ENCODE measurements at places on chromosomes 3 and 15.

GRCh38 chr3:99896482-99896881 is 78.8 kb downstream of the CMSS1 start:
- peak; percentile 24 for DNase-seq

DNA sequence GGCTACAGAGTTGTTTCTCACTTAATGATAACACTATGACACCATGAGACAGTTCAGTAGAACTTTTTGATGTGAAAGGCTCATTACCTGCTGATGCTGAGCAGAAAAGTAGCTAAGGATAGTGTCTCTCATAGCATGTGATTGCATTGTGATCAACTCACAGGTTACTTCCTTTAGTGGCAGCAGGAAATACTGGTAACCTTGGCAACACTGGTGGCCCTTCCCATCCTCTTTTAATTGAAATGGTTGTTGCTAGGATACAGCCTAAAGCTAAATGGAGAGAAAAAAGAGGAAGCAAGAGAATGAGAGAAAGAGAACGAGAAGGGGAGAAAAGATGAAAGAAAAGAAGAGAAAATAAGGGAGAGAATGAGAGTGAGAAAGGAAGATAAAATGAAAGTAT is 204.7 kb upstream of the GAP43 start:
- no peak for DNase-seq

DNA sequence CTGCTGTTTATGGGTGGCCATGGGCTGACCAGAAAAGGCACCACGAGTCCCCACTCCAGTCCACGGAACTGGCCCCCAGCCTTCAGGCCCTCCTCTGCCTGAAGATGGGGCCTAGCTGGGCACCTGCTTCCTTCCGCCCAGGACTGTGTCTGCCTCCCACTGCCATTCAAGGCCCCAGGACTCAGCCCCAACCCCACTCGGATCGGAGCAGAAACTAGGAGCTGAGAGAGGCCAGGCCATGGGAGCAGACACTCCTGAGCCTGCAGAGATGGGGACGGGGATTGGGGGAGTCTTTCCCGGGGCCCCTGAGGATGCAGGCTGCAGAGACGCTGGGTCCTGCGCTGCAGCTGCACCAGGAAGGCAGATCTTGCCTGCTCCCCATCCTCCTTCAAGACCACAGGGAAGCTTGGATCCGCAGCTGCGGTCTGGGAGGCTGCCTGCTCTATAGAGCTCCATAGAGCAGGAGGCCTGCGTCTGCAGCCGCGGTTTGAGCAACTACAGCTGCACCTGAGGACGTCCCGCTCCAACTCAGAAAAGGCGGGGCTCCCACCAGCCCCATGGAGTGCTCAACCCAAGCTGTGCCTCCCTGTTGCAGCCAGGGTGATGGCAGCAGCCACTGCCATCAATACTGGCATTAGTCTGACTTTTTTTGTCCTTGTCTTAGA is 383.9 kb upstream of the TMCO5A start:
- DNase-seq = no peak

DNA sequence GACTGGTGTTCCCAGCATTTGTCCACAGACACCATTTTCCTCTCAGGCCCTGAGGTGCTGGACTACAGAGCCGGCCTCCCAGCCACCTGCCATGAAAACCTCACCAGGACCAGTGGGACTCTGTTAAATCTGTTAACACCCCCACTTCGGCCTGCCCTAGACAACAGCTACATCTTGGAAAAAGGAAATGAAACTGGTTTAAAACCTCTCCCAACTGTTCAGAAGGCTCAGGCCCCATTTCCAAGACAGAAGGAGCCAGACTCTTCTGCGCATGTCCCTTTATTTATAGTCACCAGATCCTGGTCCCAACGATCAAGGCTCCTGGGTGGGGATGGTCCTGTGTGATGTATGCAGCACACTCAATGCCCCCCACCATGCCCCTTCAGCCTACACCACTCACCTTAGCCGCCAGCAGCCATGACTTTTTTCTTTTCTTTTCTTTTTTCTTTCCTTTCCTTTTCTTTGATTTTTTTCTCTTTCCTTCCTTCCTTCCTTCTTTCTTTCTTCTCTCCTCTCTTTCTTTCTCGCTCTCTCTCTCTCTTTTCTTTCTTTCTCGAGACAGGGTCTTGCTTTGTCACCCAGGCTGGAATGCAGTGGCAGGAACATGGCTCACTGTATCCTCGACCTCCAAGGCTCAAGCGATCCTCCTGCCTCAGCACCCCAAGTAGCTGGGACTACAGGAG is 25.5 kb upstream of the FLNB start:
- DNase-seq = no peak

DNA sequence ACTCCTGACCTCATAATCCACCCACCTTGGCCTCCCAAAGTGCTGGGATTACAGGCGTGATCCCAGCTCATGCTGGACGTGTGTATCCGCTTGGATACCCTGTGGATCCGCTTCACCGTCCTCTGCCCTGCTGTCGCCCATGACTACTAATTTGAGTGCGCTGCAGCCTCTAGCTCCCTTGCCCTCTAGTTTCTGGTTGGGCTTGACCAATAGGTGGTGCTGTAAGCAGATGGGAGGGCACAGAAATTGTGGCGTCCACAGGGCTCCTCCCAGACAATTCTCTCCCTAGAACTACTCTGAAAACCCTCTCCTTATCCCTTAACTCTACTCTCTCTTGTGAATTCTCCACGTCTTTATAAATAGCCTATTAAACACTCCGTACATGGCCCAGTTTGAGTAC is 36.2 kb downstream of the ZPLD1 start:
- DNase-seq = peak; percentile 7

- DNase-seq = no peak
Measured at GRCh38 chr15:56353119-56353518, 12.1 kb upstream of the TEX9 start.

GRCh38 chr3:169914321-169914720 is 2.9 kb downstream of the SAMD7 start:
- DNase-seq = peak; percentile 23

DNA sequence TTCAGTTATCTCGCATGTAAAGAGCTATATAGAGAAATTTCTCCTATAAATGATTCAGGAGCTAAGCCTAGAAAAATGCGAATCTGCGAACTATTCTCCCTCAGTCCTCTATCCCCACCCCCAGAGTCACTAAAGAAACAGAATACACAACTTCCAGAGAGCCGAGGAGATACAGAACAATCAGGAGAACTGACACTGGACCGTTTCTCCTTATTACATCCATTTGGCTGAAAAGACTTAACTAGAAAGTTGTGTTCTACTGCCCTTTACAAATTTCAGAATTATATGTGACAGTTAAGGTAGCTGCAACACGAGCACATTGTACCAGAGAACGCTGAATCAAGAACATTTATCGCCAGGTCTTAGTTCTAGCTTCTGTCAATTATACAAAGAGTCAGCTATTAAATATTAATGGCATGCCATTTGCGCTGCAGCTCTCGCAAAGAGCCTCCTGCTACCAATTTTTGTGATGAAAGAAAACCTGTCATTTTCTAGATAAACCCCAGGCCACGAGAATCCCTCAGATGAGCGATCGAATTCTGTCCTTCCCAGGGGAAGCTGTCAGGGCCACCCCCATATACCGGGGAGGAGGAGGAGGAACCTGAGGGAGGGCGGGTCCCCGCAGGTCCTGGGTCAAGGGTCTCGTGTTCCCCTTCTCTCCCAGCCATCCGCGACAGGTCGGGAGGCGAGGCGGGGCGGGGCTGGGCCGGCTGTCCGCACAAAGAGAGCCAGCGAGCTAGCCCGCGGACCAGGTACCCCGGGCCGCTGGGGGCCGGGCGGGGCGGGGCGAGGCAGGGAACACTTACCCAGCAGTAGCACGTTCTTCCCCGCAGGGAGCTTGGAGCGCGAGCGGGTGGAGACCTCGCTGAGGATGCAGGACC is 878 bp downstream of the DYNC1LI1 start:
- DNase-seq = peak; percentile 54

GRCh38 chr3:58394339-58394738 is 39.3 kb downstream of the PDHB start:
- DNase-seq = no peak

GRCh38 chr3:15206662-15207576 is 873 bp downstream of the CAPN7 start:
- DNase-seq = peak; percentile 74

DNA sequence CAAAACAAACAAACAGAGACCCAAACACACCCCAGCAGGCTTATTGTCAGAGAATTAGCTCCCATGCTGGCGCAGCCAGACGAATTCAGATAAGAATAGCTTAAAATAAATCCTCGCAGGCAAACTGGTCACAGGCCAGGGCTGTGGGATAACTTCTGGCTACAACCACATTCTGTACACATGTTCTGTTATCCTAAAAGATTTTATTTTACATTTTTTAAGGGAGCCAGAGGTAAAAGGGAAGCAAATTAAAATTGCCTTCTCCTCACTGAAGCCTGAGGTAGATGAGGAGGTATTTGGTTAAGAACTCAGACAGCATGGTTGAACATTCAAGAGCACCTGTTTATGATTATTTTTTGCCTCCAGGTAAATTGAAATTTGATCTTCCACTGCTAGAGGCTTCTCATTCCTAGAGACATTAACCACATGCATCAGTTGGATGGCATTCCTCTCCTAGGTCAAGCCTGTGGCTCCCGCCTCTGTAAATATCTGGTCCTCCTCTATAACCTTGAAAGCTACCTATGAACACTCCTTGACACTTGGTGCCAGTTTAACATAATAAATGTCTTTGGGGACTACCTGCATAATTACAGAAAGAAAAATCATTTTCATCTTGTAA is 190.3 kb downstream of the SATB1 start:
- no peak for DNase-seq

DNA sequence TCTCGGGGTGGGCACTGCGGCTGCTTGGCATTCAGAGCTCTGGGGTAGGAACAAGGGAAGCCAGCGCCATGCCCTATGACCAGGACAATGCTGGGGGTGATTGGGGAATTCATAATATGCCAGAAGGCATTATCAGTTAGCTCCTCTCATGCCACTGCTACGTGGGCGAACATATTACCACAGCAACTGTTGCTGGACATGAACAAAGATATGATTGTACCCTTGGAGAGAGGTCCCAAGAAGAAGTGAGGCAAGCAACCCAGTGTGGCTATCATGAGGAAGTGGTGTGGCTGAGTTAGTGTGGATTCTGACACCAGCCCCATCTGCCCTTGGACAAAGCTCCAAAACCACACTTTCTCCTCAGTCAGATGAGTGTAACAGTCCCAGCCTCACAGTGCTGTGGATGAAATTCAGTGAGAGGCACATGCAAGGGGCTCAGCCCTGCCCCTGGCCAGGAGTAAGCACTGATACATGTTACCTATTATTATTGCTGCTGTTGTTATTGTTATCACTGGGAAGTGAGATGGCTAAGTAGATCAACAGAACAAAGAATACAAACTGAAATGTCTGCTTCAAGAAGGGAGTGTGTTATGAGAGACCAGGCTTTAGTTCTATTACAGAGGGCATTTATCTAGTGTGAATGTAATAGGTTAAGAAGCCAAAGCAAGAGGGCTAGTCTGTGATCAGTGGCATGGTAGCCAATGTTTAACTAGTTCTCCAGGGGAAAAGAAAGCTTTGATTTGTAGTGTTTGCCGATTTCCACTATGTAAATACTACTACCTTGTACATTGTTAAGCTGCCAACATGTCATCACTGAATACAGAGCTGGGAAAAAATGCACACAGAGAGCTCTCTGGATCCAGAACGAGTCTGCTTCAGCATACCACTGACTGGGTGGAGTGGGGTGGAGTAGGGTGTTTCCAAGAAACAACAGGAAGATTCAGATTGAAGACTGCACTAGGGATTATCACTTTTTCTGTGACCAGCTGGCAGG is 222.3 kb upstream of the EIF1B start:
- DNase-seq = peak; percentile 24

- peak; percentile 54 for DNase-seq
Measured at GRCh38 chr3:41026394-41027177, 172.7 kb upstream of the CTNNB1 start.

DNA sequence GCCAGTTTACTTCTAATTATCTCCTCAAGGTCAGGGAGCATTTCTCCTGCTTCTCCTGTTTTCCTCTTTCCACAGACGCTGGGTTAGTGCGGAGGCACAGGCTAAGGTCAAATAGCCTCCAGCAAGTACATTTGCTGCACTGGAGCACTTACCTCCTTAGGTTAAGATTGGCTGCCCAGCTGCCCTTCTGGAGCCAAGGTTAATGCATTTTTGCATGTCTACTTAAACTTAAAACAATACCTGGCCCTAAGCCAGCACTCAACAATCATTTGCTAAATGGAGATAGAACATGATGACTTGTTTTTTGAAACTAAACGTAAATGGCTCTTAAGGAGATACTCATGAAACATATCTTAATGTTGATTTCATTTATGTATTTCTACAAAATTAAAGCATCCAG is 83.5 kb downstream of the SSR3 start:
- DNase-seq = no peak

DNA sequence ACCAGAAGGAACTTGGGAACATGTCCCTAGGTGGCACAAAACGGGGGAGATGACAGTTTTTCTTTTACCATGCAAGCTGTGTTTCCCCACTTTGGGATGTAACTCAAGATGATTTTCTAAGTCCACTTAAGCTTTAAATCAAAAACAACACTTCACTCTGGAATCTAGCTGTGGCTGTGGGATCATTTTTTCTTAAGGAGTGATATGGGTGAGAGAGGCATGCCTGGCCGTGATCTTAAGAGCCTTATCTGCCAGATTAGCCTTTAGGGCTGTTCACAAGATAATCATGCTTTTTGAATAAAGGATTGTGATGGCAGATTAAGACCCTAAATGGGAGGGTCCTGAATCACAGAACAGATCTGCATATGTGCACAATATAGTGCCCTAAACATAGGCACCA is 384.8 kb upstream of the SEMA6D start:
- DNase-seq = no peak

GRCh38 chr3:189144645-189145044 is 27.1 kb upstream of the TPRG1 start:
- DNase-seq = peak; percentile 67

DNA sequence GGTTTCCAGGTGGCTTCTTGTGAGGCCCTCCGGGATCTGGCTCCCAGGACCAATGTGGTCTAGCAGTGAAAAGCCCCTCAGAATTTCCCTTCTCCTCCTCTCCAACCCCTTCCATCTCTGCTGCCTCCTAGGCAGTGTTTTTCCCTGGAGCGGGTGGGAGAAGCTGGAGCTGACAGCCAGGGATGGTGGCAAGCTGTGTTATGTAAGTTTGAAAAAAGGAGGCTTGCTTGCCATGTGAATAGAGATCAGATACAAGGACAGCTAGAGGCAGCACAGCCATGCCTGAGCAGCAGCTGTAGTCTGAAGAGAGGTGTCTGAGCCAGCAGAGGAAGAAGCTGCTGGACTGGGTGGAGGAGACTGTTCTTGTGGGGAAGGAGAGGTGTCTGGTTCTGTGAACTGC is 20.6 kb downstream of the SNAPC5 start:
- no peak for DNase-seq

DNA sequence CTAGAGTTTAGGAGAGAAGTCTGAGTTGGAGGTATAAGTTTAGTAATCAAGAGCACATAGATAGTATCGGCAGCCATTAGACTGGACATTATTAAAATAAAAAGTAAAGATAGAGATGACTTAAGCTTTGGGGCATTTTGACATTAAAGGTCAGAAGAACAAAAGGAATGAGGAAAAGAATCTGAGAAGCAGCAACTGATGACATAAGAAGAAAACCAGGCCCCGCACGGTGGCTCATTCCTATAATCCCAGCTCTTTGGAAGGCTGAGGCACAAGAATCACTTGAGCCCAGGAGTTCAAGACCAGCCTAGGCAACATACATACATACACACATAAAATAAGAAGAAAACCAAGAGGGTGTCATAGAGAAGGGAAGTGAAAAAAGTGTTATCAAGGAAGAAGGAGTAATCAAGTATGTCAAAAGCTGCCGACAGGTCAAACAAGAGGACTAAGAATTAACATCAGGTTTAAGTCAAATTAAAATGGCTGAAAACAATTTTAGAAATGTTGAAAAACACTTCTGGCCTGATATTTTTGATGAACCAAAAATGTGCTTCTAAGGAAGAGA is 38.9 kb downstream of the ACAP2 start:
- no peak for DNase-seq

GRCh38 chr3:60330107-60330506 is 921.1 kb downstream of the FHIT start:
- DNase-seq = no peak
